ENCODE measurements at places on chromosomes 16 and 17.

GRCh38 chr16:15594711-15595320 lies 48.1 kb downstream of the MARF1 start:
- no peak for DNase-seq

DNA sequence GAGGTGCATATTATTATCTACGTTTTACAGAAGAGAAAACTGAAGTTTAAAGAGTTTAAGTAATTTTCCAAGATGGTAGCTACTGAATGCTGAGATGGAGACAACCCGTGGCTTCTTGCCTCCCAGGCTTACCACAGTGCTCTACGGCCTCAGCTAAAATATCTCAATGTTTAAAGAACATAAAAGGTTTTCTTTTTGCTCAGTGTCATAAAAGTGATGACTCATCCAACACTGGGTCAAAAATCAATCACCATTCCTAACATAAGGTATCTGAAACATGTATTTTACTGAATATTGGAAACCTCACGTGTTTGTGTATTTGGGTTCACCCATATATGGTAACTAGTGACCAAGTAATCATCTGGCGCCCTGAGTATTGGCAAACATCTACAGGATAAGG lies 18.4 kb downstream of the ABCA9 start:
- no peak for DNase-seq

GRCh38 chr17:31570951-31571892 lies 179.7 kb downstream of the RAB11FIP4 start:
- DNase-seq, result peak; percentile 91

GRCh38 chr16:89922477-89922883 lies 662 bp upstream of the TUBB3 start:
- peak; percentile 72 for DNase-seq

GRCh38 chr17:79800325-79801155 lies 3.7 kb upstream of the CBX8 start:
- no peak for DNase-seq

DNA sequence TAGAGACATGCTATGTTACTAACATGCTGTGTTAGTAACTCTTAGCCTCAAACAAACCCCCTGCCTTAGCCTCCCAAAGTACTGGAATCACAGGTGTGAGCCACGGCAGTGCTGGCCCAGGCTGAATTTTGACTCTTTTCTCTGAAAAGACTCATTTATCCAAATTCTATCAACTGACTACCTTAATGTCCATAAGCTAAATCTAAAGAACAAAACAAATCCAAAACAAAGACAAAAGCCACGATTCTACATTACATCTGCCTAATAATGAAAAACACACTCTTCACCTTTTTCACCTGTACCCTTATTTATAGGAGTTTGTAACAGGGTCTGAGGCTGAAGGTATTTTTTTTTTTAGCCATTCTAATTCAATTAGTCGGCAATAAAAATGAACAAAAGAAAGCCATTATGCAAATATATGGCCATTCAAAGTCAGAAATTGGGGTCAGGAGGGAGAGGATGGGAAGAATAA lies 432.5 kb downstream of the RBFOX1 start:
- no peak for DNase-seq

DNA sequence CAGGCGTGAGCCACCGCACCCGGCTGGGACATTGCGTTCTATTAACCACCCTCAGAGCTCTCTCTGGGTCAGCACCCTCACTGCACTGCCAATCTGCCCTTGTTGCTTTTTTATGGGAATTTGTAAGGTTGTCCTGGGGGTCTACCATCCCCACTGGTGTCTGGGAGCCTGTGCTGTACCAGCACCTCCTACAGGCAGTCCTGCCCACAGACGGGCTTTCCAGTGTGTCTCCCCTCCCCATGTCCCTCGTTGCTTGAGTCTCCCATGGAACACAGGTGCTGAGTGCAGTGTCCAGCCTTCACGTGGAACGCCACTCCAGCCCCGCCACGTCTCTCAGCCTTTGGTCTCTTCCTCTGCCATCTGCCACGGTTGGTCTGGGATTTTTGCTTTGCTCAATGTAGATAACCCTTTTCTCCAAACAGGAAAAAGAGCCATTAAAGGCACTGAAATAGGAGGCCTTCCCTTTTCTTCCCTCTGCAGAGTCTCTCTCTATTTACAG lies 68.0 kb upstream of the CBX4 start:
- DNase-seq, result no peak

GRCh38 chr16:85148931-85149330 lies 36.7 kb upstream of the CIBAR2 start:
- DNase-seq, result no peak
